ENCODE measurements at places on chromosomes 5 and 9.

GRCh38 chr5:98042961-98043360 is 730.5 kb upstream of the RGMB start:
- DNase-seq: no peak

GRCh38 chr5:90932052-90932699 is 373.6 kb downstream of the ADGRV1 start:
- peak; percentile 91 for DNase-seq

DNA sequence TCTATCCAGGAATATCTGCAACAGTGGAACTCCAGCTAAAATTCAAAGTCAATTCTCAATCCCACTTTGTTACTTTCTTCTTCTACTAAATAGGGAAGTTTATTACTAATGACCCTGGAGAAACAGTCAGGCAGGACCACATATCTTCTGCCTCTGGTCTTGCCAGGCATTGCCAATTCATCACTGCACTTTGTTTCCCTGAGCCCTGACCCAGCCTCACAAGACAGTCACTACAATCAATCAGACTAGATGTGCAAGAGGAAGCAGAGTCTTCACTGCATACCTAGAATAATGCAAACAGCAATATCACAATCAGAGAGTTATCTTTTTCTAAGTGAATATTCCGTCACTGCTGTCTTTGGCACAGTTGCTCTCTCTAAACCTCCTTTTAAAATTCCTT is 74.9 kb upstream of the GAS1 start:
- DNase-seq: no peak

DNA sequence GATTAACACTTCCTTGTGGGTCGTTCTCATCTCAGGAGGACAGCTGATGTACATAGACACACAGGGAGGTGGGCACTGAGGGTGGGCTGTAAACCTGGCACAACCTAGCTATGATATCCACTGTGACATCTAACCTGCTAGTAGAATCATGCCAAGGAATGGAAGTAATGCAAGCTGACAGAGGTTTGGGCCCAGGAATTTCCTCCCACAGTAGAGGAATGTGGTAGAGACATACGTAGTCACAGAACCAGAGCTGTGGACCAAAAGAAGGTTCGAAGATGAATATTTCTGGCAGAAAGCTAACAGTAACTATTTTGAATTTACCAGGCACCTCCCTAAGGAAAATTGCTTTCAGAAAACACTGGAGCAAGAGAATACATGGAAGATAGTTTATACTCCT is 15.2 kb upstream of the DNAJC25 start:
- no peak for DNase-seq

GRCh38 chr9:134213881-134214341 is 49.5 kb upstream of the RNU6ATAC start:
- no peak for DNase-seq

- DNase-seq: no peak
Measured at GRCh38 chr9:98161851-98162250, 30.6 kb downstream of the CORO2A start.

DNA sequence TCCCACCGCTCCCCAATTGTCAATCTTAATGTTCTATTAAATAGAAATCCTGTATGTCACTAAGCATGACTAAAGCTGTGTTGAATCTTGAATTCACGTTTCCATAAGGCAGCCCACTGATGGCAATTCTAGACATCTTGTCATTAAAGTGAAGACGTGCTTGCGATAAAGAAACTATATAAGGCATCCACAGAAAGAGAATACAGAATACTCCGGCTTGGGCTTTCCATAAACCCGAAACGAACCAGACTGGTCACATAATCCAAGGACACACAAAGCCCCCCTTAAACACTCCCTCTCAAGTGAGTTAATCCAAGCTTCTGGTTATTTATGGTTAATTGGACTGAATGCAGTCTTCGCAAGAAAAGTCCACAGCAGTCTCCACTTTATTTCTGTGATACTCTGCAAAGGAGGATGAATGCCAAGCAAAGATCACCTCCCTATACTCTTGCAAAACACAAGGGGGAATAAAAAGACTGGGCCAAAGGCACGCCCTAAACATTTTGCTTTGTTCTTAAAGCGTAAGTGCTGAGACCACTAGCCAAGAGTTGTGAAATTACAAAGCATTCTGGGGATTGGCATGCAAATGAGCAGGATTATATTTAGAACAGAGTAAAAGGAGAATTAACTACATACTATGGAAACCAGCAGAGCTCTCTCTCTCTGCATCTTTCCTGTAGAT is 54.7 kb downstream of the DPYSL3 start:
- no peak for DNase-seq

- no peak for DNase-seq
Measured at GRCh38 chr5:149780043-149780737, 50.1 kb downstream of the PPARGC1B start.

DNA sequence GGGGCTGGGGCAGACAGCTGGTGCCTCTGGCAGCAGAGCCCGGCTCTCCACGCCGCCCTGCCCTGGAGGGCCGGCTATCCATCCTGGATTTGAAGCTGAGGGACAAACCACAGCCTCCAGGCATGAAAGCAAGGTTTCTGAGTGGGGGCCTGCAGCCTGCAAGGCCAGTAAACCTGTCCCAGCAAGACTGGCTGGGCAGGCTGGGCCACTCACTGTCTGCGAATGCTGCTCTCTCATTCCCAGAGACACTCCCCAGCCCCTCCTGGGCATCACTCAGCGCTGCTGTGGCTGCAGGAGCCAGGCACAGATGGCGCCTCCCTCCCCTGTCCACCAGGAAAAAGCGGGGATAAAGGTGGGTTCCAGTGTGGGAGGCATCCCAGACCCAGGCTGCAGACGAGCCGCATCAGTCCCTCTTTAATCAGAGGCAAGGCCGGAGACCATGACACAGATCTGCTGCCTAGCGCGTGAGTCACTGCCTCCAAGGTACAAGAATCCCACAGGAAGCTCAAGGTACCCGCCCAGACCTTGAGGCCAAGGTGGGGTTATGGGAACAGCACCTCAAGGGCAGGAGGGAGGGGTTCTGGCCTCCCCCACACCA is 118.0 kb downstream of the VAV2 start:
- DNase-seq: no peak

GRCh38 chr9:96612105-96612965 is 7.3 kb downstream of the CDC14B start:
- DNase-seq: no peak

- no peak for DNase-seq
Measured at GRCh38 chr9:7320841-7321240, 478.7 kb downstream of the DMAC1 start.

GRCh38 chr9:15927161-15927560 is 374.3 kb downstream of the CCDC171 start:
- no peak for DNase-seq

- DNase-seq: no peak
Measured at GRCh38 chr5:124553911-124554310, 192.5 kb downstream of the ZNF608 start.

- DNase-seq: no peak
Measured at GRCh38 chr9:73114958-73115357, 36.7 kb upstream of the ANXA1 start.

DNA sequence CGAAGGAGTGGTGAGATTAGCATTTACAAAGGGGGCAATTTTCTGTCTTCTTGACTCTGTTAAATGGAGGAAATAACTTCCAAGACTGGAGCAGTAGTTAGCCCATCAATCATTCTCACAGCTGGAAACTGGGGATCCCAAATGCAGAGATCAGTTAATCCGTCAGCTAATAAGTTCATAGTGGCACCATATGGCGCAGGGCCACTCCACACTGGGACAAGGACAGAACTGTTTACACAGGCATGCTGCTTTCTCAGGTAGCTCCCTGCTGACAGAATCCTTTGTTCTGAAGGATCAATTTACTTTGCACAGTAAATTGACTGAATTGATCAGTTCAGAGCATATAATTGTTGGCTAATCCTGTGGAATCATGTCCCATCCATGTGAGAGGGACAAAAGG is 395.7 kb downstream of the TMEM161B start:
- DNase-seq: no peak

GRCh38 chr9:77014597-77015263 is 4.7 kb upstream of the FOXB2 start:
- no peak for DNase-seq

- no peak for DNase-seq
Measured at GRCh38 chr9:4558371-4558998, 68.2 kb downstream of the SLC1A1 start.

GRCh38 chr5:11898-12297 is 80.1 kb upstream of the PLEKHG4B start:
- no peak for DNase-seq

GRCh38 chr5:157400741-157401495 is 59.1 kb upstream of the NIPAL4 start:
- no peak for DNase-seq

GRCh38 chr5:147551677-147552076 is 41.8 kb upstream of the DPYSL3 start:
- DNase-seq: no peak

- no peak for DNase-seq
Measured at GRCh38 chr5:12557012-12557411, 652.8 kb upstream of the CTNND2 start.

DNA sequence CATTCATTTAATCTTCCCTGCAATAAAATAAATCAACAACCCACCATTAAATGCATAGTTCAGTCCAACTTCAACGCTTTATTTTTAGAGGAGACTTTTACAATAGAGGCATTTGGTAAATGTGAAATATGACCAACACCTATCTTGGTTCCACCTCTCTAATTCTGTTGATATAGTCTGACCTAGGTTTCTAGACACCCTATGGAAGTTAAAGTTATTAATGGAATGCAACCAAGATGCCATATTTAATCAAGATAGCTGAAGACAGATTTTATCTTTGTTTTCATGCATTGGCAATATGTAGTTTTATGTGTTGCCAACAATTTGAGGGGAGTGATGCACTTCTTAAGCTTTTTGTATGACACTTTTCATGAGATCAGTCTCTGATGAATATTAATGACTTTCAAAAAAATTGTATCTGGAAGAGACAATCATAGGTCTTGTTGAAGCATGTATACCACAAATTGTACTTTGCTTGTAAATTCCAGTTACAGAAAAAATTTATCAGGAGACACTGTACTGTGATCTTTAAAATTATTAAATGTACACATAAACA is 101.7 kb upstream of the IFNK start:
- DNase-seq: no peak

DNA sequence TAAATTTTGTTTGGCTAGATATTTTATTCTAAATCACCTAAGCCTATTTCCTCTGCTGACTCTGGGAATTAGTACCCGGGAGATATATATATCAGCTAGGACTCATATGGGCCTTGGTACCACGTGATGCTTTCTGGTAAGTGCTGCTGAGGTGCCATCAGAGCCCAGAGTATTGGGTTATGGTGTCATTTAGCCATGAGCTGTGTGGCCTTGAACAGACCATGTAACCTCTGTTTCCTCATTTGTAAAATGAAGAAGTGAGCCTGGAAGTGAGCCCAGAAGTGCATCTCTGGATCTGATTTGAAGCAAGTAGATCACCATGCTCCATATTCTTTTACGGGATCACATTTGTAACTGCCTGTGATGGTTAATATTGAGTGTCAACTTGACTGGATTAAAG is 126.1 kb downstream of the GPBP1 start:
- DNase-seq: no peak

- no peak for DNase-seq
Measured at GRCh38 chr9:99076483-99077171, 28.3 kb upstream of the TGFBR1 start.

DNA sequence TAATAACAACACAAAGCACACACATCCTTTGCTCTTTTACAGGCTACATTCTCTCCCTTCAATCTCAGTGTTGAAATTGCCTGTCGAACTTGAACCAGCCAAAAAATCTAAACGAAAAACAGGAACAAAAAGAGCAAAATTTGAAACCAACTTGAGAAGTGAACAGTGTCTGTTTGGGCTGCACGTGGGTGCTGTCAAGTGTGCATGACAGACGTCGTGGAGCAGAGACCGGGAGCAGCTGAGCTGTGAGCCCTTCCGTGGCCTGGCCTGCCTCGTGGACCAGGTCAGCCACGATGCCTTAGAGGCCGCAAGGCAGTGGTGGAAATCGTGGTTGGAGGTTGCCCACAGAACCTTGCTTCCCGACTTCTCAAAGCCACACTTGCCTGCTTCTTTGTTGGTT is 34.8 kb upstream of the DENND1A start:
- no peak for DNase-seq

DNA sequence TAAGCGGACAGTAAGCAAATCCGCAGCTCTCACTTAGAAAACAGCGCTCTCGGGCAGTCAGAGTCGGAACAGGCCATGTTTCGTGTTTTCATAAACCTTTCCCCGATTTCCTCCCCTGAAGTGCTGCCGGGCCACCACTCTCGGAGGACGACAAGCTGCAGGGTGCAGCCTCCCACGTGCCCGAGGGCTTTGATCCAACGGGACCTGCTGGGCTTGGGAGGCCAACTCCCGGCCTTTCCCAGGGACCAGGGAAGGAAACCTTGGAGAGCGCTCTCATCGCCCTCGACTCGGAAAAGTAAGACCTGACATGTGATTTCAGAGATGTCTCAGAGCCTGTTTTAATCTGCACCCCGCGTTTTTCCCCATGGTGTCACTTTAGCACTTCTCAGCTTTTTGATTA is 99.8 kb upstream of the CACNA1B start:
- DNase-seq: no peak

DNA sequence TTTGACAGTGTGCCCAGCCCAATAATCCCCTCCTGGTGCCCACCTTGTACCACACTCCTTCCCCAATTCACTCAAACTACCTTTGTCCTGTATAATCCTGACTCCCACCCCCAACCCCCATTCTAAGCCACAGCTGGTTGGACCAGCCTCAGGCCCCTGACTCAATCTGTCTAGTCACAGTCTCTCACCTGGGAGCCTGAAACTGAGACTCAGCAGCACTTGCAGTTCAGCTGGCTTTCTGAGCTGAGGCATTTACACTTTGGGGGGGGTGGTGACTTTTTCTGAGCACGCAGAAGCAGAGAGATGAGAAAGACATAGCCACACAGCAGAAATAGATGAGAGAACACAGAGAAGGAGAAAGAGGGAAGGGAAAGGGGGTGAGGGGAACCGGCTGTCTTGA is 247.3 kb downstream of the MAN2A1 start:
- no peak for DNase-seq

GRCh38 chr5:149667084-149667828 is 62.9 kb upstream of the PPARGC1B start:
- peak; percentile 41 for DNase-seq

GRCh38 chr5:73312146-73312871 is 136.3 kb downstream of the FOXD1 start:
- no peak for DNase-seq

DNA sequence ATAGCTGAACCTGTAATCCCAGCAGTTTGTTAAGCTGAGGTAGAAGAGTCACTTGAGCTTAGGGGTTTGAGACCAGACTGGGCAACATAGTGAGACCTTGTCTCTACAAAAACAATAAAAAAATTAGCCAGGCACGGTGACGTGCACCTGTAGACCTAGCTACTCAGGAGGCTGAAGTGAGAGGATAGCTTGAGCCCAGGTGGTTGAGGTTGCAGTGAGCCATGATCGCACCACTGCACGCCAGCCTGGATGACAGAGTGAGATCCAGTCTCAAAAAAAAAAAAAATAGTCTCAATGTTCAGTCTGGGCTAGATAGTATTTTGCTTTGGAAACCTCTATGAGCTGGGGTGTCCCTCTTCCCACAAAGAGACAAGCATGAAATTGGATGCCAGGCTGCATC is 51.9 kb upstream of the IQGAP2 start:
- DNase-seq: no peak

Data from glomerular endothelial cell (primary cell).